ENCODE measurements at places on chromosomes 16 and 17.
A peak's percentile ranks its signal among the peaks of the same experiment; 100 is the strongest.

DNA sequence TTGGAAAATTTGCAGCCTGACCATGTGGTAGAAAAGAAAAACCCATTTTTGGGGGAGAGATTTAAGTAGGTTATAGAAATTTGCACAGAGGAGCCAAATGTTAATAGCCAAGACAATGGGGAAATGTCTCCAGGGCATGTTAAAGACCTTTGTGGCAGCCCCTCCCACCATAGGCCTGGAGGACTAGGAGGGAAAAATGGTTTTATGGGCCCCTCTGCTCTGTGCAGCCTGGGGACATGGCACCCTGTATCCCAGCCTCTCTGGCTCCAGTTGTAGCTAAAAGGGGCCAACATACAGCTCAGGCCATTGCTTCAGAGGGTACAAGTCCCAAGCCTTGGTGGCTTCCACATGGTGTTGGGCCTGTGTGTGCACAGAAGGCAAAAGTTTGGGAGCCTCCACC is 245.9 kb upstream of the AXIN2 start:
- no peak for DNase-seq

DNA sequence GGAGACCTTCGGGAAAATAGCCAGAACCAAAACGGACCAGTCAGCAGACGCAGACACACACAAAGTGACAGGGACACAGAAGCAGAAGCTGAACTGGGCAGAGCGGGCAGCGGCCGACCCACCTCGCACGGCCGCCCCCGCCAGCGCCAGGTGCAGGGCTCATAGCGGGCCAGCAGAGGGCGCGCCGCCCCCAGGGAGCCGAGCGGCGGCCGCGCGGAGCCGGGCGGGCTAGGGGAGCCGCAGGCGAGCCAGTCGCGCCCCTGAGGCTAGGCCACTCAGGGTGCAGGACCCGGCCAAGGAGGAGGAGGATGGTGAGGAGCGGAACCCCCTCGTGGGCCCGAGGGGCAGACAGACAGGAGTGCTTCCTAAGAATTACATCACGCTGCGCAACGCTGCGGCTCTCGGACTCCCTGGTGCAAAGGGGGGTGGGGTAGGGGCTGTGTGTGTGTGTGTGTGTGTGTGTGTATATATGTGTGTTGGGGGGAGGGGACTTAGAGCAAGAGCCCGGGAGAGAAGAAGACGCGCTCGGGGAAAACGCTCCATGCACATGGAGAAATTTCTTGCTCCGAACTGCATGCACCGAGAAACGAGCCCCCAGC is 913 bp upstream of the NOG start:
- peak; percentile 71 for DNase-seq

GRCh38 chr16:77569406-77569805 is 134.6 kb upstream of the ADAMTS18 start:
- no peak for DNase-seq

- DNase-seq = no peak
Measured at GRCh38 chr17:45338023-45338781, 21.4 kb upstream of the MAP3K14 start.

- no peak for DNase-seq
Measured at GRCh38 chr16:69463876-69464275, 39.5 kb downstream of the CYB5B start.

- DNase-seq = no peak
Measured at GRCh38 chr16:16150117-16150877, 73.0 kb downstream of the ABCC6 start.

GRCh38 chr17:49928126-49928800 is 40.7 kb upstream of the DLX4 start:
- no peak for DNase-seq

GRCh38 chr16:72665701-72666100 is 382.2 kb downstream of the ZFHX3 start:
- no peak for DNase-seq

GRCh38 chr17:51441431-51441830 is 181.1 kb downstream of the UTP18 start:
- DNase-seq = no peak

GRCh38 chr16:77767826-77768225 is 20.5 kb upstream of the VAT1L start:
- DNase-seq = no peak

DNA sequence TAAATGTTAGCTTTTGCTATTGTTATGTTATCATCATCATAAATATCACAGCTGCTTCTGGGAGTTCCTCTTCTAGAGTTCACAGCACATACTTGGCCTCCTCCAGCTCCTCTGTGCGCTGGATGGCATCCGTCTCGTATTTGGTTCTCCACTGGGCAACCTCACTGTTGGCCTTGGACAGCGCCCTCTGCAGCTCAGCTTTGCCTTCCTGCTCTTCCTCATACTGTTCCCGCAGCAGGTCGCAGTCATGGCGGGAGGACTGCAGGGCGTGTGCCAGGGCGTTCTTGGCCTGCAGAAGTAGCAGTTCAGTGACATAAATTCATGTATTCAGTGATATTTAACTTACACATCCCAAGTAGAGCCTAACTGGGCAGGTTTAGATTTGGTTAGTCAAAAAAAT is 23.4 kb downstream of the MYH8 start:
- no peak for DNase-seq

DNA sequence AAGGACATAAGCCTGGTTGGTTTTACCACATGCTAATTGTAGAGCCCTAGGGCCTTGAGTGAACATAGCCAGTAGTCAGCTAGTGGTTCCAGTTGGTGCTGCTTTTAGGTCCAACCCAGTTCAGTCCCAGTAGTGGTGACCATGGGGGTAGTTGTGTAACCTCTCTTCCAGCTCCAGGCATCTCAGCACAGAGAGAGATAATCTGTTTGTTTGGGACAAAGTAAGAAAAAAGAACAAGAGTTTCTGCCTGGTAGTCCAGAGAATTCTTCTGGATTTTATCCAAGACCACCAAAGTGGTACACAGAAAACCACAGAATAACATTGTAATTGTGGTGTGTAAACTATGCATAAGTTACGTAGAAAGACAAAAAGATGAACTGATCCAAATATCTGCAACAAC is 5.2 kb upstream of the CCL13 start:
- no peak for DNase-seq

DNA sequence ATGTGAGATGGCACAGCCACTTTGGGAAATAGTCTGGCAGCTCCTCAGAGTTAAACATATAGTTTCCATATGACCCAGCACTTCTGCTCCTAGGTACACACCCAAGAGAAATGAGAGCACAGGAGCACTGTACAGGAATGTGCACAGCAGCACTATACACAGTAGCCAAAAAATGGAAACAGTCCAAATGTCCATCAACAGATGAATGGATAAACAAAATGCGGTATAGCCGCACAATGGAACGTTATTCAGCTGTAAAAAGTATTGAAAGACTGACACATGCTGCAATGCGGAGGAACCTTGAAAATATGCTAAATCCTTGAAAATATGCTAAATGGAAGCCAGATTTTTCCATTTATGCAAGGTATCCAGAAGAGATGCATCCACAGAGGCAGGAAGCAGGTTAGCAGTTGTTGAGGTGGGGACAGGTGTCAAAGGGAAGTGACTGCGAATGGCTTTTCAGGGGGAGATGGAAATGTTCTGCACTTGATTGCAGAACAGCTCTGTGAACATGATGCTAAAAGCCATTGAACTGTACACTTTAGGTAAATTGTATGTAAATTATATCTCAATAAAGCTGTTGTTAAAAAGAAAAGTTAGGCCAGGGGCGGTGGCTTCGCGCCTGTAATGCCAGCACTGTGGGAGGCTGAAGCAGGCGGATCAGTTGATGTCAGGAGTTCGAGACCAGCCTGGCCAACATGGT is 80.7 kb downstream of the MPRIP start:
- DNase-seq = no peak

GRCh38 chr17:48541577-48542113 is 3.3 kb downstream of the HOXB2 start:
- DNase-seq = no peak

DNA sequence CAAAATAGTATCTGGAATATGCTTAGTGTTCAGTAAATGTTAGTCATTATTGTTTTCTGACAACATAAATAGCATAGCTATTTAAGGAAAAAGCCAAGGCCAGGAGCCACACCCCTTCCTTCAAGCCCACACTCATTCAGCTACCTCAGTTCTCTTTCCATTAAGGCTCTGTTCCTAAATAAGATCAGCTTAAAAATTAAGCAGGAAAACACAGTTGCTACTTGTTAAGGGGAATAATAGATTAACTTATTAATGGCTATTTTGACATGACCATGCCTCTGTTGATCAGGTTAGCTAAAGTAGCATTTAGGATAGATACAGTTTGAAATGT is 158.1 kb downstream of the CHD9 start:
- DNase-seq = no peak

DNA sequence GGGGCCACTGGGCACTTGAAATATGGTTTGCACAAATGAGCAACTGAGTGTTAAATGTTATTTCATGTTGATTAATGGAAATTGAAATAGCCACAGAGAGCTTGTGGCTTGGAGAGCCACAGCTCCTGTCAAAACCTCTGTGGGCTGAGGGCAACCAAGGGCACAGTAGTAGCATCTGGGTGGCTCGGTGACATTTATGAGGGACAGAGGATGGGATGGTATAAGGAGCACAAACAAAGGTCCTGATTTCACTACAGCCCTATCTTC is 215.9 kb downstream of the SOX9 start:
- no peak for DNase-seq

DNA sequence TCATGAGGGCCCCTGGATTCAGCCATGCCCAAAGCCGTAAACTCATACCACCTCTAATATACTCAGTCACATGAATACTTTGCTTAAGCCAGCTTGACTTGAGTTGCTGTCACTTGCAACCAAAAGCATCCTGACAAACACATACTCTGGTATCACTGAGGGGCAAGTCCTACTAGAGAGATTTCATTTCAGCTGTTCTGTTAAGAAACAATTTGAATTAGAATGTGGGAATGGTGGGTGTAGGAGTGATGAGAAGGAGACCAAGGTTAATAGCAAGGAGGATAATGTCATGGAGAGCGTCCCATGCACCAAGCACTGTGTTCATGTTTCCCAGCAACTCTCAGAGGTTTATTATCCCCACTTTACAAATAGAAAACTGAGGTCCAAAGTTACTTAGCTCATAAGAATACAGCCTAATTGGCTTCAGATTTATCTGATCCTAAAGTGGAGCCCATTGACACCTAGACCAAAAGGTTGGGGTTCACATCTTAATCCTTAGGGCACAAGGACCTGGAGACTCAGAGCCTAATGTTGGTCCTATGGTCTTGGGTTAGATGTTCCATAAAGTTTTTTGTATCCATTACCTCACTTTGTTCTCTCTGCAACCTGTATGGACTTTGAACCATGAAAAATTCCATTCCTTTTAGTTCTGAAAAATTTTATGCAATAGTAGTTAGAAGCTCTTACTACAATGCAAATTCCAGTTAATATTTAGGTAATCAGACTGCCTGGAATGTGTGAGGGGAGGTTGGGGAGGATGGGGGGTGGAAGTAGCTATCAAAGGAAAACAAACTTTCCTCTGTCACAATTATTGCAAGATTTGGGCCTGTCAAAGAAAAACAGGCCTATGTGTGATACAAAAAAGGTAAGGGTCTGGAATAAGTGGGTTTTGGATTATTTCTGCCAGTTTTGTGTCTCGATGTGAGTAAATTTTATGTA is 105.9 kb downstream of the IRX3 start:
- no peak for DNase-seq

DNA sequence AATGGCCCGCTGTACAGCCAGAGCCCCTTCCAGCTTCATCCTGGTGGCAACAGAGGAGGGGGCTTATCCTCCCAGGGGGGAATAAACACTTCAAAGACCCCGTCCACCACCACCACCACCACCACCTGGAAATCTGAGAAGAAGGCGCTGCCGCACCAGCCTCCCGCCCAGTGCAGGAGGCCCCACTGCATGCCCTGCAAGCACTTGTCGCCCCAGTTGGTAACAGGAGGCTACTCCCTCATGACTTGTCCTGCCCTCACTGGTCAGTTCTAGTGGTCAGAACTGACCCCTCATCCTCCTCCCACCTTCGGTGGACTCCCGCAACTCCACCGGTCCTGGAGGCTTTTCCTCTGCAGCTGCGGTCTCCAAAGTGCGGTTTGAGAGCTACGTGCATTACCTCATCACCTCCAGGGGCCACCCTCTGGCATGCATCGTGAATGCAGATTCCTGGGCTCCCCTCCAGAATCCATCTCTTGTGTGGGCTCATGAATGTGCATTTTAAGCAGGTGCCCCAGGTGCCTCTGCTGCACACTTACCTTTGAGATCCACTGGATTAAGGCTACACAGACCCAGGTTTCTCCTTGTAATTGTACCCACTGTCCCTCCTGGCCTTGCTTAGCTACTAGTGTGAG is 71.8 kb downstream of the SRCIN1 start:
- no peak for DNase-seq

DNA sequence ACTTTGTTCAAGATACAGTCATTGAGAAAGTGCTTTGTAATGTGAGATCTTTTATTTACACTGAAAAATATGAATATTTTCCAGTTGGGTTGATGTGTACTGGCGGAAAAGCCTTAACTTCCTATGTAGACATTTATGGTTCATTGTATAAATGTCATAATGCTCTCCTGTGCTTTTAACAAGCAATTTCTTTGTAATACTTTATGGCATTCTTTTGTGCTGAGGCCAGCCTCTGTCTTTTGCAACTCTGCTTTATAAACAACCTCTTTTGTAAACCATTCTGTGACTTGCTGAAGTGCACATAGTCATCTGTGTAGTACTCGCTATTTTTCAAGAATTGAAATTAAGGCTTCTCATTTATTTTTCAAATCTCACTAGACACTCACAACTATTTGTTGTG is 291.2 kb downstream of the CDH11 start:
- DNase-seq = no peak

GRCh38 chr17:17416007-17416399 is 60.8 kb upstream of the MED9 start:
- no peak for DNase-seq

DNA sequence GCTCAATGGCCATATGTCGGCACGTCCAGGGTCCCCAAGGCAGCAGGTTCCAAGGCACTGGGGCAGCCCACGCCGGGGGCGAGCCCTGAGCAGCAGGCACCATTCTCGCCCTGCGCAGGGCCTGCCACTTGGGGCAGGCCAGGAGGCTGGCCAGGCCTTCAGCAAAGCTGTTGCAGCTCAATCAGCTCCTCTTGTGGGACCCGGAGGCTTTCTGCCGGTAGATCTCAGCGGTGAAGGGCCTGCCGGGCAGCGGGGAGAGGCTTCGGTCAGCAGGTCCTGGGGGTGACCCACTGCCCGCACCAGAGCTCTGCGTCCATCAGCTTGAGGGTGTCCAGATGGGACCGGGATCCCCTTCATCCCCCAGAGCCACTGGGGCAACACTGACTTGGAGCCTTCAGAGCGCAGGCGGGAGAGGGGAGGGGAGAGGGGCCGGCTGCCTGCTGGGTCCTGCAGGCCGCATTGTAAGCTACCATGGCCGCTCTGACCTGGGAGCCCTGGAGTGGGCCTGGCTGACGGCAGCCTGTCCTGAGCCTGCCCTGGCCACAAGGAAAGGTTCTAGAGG is 9.5 kb upstream of the RASD1 start:
- no peak for DNase-seq

DNA sequence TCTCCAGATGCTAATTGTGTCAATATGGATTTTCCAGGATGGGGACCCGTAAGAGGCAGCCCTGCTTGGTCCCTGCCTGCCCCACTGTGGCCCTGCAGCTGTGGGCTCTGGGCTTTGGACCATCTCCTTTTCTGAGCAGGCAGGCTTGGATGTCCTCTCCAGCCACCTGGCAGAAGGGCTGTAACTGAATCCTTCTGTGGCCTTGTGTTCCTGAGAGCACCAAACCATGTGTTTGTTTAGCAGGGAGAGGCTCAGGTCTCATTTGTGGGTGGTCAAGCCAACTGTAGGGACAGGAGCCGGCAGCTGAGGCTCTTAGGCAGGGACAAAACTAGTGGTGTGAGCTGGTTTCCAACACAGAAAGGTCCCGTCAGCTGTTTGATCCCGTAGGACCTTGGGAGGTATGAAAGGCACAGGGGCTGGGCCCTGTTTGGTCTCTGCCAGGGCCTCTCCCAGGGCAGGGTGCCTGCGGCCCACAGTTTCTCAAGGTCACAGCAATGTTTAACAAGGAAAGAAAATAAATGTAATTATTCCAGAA is 18.5 kb downstream of the SEC14L5 start:
- DNase-seq = no peak
